ENCODE measurements at places on chromosomes 13 and 19.

DNA sequence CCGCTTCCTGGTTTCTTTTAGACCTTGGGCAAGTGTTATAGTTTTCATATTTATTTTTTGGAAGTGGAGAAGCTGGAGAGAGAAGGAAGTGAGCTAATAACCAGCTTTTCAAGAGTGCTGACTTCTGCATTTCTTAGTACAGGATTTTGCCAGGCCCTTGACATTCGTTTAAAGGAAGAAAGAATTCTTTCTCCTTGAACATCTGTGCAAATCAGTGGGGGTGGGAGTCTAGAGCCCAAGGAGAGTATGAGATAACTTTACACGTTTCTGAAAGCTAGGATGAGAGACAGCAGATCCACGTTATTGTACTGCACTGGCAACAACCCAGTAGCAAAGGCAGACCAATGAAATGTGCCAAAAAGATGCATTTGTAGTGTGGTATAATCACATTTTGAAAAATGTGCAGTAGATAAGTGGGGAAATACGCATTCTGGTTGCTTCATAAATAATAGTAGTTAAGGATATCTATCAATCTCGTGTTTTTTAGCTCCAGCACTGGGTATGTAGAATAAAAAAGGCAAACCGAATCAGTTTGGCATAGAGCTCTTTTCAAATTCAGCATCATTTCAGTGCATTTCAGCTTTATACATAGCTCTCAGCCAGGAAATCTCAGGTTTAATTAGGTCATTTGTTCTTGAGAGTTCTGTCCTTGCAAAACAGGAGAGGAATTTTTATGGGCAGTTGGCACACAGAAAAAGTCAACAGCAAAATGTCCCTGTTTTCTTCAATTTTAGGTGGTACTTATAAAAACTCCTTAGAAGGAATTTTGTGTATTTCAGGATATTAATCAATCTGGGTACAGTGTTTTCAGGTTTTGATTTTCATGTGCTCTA is 4.3 kb downstream of the RNF113B start:
- peak; percentile 37 for DNase-seq

DNA sequence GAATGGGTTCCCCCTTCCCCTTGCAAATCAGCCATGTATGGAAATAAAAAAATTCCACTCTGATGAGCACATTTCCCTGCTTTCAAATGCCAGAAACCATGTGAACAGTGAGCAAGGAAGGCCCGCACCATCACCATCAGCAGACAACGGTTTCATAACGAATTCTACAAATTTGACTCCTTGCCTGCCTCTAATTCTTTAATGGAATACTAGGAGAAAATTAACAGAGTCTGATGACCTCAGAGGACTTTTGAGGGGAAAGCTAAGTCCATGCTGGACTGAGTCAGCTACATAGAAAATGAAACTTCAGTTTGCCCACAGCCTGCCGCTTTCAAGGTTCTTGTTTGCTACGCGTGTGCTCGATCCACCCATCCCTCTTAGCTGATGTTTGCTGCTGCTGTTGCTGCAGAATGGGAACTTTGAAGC is 46.7 kb upstream of the KL start:
- no peak for DNase-seq

- DNase-seq = no peak
Observed at GRCh38 chr13:27309967-27310598, 39.5 kb downstream of the RASL11A start.

DNA sequence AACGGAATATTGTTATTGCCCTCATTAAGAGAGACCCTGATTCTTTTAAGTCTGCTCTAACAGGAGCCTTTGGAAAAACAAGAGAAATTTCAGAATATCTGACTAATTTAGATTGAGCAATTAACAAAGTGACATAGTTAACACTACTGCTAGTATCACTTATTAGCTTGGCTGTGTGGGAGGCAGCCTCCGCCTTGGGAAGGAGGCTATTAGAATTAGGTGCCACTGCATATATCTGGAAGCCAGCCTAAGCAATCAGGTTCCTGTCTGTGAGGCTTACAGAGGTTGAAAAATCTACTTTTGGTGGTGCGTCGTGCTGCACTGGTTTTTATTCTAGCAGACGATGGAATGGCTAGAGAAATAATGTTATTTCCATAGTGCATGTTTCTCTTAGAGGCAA is 227.2 kb downstream of the OLFM4 start:
- DNase-seq = no peak

DNA sequence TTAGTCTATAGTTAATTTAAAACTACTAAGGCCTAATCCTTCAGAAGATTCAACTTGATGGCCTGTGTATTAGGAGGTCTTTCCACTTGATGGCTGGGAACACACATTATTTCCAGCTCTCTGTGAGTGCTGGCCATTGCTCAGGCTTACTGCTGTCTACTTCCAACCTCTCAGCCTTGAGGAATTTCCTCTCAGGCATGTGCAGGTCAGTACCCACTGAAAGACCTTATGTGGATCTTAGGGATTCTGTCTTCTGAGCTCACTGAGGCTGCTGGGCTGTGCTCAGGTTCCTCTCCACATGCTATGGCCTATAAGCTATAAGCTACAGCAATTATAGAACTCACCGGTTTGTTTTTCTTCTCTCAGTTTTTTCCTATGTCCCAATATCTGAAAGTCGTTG is 11.6 kb upstream of the UFM1 start:
- DNase-seq = no peak

- no peak for DNase-seq
Observed at GRCh38 chr19:50795664-50796073, 5.5 kb downstream of the ACP4 start.

- DNase-seq = no peak
Observed at GRCh38 chr13:41312176-41312500, 1.1 kb downstream of the NAA16 start.

GRCh38 chr19:46225558-46226004 is 4.0 kb upstream of the IGFL1 start:
- DNase-seq = no peak

- DNase-seq = no peak
Observed at GRCh38 chr19:46288896-46289588, 7.8 kb upstream of the HIF3A start.

- no peak for DNase-seq
Observed at GRCh38 chr19:40472516-40472915, 5.7 kb downstream of the SPTBN4 start.

GRCh38 chr13:35139591-35139990 is 197.5 kb downstream of the NBEA start:
- no peak for DNase-seq
